ENCODE measurements at places on chromosomes 12 and 14.

- no peak for DNase-seq
Observed at GRCh38 chr12:128353301-128353700, 86.3 kb downstream of the TMEM132C start.

DNA sequence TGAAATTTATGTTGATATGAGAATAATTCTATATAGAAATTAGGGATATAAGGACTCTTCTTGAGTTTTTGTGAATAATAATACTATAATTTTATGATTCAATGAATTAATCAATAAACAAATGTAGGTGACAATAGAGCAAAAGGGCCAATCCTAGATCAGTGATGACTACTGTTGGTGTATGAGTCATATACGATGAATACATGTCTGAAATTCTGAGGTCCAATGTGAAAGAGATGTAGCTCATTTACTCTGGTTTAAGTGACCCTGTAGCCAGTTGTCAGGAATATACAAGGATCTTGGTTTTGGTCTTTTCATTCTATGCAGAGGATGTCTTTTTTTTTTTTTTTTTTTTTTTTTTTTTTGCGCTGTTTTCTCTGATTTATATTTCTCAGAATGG is 72.1 kb upstream of the RTL1 start:
- DNase-seq, result no peak

- DNase-seq, result no peak
Observed at GRCh38 chr12:111124183-111124582, 203.8 kb upstream of the MYL2 start.

GRCh38 chr12:119842380-119842779 is 34.7 kb downstream of the CIT start:
- DNase-seq, result no peak

DNA sequence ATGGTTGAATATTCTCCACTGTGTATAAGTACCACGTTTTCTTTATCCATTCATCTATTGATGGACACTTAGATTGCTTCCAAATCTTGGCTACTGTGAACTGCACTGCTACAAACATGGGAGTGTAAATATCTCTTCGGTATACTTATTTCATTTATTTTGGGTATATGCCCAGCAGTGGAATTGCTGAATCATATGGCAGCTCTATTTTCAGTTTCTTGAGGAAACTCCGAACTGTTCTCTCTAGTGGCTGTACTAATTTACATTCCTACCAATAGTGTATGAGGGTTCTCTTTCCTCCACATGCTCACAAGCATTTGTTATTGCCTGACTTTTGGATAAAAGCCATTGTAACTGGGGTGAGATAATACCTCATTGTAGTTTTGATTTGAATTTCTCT is 623.1 kb upstream of the LRFN5 start:
- no peak for DNase-seq

- DNase-seq, result no peak
Observed at GRCh38 chr14:100619396-100620254, 32.4 kb upstream of the BEGAIN start.

- no peak for DNase-seq
Observed at GRCh38 chr12:29245246-29245645, 96.2 kb downstream of the FAR2 start.

DNA sequence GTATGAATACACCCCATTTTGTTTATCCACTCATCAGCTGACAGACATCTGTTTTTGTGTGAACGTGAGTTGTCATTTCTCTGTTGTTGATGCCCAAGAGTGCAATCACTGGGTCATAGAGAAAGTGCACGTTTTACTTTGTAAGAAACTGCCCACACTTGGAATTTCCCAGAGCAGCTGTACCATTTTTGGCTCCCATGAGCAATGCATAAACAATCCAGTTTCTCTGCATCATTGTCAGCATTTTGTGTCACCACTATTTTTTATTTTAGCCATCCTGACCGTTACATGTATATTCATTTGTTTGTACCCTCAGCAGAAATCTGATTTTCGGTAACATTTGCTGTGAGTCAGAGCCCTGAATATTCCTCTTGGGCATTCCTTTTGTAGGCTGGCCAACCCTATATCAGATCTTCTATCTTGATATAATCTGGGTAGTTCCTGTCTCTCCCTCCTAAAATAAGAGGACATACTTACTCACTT is 62.7 kb downstream of the RBM19 start:
- no peak for DNase-seq

- no peak for DNase-seq
Observed at GRCh38 chr12:78951803-78952551, 87.4 kb downstream of the SYT1 start.

DNA sequence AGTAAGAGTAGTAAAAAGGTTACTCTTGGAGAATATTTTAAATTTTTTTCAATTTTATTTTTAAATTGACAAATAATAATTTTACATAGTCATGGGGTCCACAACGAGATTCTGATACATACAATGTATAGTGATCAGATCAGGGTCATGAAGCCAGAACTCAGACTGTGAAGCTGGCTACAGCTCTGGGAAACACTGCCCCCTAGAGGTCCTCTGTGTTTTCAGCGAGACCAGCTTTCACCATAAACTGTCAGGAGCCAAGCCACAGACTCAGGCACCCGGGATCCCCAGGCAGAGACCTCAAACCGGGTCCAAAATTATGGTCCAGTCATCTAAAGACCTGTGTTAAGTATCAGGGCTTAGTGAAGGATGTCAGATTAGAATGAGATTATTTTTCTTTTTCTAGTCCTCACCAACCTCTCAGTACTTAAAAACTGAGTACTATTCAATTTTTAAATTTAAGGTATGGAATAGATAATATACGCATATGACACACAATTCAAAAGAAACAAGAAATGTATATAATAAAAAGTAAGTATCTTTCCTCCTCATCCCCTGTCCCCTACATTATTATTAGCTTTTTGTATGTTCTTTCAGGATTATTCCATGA is 397.1 kb downstream of the MDGA2 start:
- DNase-seq, result peak; percentile 44

GRCh38 chr12:64212119-64212746 is 9.9 kb downstream of the KICS2 start:
- no peak for DNase-seq

DNA sequence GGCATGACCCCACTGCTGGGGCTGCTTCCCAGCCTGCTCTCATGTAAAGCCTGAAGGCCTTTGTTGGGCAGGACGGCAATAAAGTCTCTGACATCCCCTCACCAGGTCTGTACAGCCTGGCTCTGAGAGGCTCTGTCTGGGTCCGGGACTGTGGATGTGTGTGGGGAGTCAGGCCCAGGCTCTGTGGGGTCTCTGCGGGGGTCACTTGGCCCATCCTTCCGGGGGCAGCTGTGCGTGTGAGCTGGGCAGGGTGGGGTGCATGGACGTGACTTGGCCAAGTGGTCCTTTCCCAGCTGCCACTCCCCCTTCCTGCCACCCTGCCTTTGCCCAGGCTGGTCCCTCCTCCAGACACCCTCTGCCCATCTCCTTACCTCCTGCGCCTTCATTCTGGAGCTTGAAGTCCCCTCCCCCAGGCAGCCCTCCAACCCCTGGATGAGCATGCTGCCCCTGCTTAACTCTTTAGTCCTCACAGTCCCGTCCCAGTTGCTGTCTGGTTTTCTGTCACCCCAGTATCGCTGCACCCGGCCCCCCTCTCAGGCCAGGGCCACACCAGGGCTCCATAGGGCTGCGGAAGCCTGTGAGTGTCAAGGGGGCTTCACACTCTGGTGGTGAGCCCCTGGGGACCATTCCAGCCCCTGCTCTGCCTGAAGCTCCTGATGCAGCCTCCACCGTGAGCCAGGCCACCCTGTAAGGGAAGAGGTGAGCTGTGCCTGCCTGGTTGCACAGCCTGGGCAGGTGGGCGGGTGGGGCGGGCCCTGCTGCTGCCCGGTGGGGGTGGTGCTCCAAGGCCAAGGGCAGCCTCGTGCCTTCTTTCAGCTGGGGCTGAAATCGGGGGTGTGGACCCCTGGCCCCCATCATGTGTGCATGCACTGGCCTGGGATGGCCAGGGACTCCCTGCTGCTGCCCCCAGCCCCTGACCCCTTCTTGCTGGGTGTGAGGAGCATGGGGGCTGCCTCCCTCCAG is 25.5 kb upstream of the KIF26A start:
- no peak for DNase-seq

DNA sequence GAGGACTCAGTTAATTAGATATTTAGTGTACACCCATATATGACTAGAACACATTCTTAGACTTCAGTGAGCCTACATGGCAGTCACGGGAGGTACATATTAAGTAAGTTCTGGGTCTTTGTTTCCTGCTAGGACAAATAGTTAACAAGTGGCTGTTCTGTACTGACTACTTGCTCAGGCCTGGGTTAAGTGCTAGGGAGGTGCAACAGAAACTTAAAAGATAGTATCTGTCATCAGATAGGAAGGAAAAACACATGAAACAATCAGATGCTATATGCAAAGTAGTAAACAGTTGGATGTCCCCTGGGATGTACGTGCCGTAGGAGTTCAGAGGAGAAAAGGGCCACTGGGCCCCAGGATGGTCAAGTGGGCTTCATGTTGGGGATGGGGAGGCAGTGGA is 59.5 kb downstream of the SLC4A8 start:
- no peak for DNase-seq

DNA sequence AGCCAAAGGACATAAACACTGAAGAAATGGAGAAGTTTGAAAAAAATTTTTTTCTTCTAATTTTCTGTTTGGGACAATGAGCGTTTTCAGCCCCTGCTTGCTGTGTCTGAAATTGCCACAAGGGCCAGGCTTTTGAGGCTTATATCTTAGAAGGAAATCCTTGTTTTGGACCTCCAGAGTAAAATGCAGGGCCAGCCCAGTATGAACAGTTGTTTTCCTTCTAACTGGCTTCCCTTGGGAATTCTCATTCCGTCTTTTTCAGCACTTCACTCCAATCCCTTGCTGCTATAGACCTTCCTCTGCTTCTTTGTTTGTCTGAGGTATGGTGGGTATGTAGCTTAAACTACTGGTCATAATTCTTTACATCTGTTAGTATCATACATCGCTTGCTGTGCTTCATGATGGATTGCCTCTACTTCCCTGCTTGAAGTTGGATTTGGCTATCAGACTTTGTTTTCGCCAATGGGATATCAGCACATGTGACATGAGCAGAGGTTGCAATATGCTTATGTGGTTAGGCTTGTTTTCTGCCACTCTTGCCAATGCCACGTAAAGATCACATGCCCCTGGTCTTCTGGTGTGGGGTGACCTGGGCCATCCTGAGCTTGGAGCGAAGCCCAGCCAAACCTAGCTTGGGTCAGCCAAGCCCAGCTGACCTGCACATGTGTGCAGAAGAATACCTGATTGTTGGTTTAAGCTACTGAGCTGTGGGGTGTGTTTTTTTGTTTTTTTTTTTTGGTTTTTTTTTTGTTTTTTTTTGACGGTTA is 64.7 kb downstream of the AVPR1A start:
- no peak for DNase-seq

- DNase-seq, result no peak
Observed at GRCh38 chr14:75109877-75110276, 17.0 kb downstream of the NEK9 start.

DNA sequence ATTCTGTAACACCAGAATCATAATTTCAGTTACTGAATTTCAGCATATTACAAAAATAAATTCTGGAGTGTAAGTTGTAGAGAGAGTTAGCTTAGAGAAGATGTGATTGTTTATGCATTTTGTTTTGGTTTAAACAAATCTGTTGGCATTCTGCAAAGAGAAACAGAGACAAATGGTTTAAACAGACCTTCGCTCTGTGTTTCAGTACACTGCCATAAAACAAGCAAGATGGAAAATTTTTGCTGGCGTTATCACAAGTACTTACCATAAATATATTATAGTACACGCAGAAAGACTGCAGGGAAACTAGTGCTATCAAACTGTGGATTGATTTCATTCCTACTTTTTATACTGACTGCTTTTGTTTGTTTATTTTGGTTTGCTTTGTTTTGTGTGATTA is 850.3 kb upstream of the FOXG1 start:
- no peak for DNase-seq

GRCh38 chr14:70317969-70318634 is 41.4 kb downstream of the COX16 start:
- DNase-seq, result no peak

DNA sequence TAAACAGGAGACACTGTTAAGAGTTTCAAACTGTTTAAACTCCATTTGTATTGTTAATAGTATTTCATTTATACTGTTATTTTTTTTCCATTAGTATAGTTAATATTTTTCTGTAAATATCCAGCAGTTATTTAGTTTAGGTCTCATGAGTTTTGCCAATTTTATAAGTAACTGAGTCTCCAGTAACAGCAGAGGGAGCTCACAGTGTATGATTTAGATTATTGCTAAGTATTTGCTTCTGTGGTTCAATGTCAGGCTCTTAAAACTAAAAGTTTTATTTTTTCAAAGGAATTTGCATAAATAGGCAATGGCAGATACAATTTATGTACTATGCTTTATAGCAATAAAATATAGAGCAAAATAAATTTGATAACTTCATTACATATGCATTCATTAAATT is 209.7 kb downstream of the ATXN7L3B start:
- no peak for DNase-seq

- DNase-seq, result no peak
Observed at GRCh38 chr12:2376908-2377657, 324.3 kb downstream of the CACNA1C start.

- no peak for DNase-seq
Observed at GRCh38 chr14:58643366-58643765, 5.6 kb downstream of the DACT1 start.

- DNase-seq, result no peak
Observed at GRCh38 chr12:125136702-125137101, 71.5 kb downstream of the AACS start.

GRCh38 chr12:123200414-123200813 is 32.5 kb downstream of the MPHOSPH9 start:
- no peak for DNase-seq

DNA sequence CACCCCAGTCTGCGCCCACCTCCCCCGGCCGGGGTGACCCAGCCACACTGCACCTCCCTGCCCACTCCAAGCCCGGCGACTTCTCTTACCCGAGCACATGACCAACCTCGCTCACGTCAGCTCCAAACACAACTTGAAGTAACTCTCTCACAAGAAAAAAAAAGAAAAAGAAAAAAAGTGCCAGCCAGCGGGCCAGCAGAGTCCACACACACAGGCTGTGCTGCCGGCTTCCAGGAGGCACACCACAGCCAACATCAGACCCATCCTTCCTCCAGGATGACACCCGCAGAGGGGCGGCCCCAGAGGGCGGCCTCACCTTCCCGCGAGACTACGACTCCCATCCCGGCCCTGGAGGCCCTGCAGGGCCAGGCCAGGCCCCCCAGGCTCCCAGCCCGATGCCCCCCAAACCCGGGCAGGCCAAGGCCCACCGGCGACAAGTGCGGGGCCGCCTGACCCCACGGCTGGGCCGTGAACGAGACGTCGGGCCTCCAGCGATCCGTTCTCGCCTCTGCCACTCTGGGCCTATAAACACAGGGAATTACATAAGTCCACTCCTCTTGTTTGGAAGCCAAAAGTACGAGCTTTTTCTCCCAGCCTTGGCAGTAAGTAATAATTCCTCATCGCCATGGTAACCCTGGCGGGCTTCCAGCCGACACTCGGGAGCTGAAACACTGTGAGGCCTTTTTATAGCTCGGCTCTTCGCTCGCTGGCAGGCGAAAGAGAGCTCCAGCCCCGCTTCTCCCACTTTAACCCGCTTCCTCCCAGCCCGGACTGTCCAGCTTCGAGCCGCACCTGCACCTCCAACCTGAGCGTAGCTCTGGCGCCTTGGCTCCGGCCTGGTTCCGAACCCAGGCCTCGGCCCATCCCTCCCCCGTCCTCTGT is 49.1 kb downstream of the NCOR2 start:
- no peak for DNase-seq

GRCh38 chr12:109730306-109731145 is 16.9 kb downstream of the FAM222A start:
- DNase-seq, result no peak

All from CMK (cell line).